ENCODE measurements at places on chromosomes 16 and 17. TPM values are rescaled to one million over a fixed set of nuclear protein-coding genes. Genes with fewer than 3 reads are reported as not detected.
A peak's percentile ranks its signal among the peaks of the same experiment; 100 is the strongest.

The DHRS7C gene
- total RNA-seq: not detected

The GAST gene
- total RNA-seq: not detected

The GUCY2D gene
- total RNA-seq: 0.32 TPM

The HSD17B1 gene
- 0.72 TPM for total RNA-seq

The CLEC3A gene
- not detected for total RNA-seq

The SPATA22 gene
- total RNA-seq: not detected

The CETP gene
- total RNA-seq: 0.28 TPM

The PRSS36 gene
- 0.63 TPM for total RNA-seq

The PPP1R27 gene
- total RNA-seq: not detected

The GSDMA gene
- 0.73 TPM for total RNA-seq

- no peak for DNase-seq
Measured at GRCh38 chr17:77496831-77497577, 356.2 kb downstream of the SEC14L1 start.

DNA sequence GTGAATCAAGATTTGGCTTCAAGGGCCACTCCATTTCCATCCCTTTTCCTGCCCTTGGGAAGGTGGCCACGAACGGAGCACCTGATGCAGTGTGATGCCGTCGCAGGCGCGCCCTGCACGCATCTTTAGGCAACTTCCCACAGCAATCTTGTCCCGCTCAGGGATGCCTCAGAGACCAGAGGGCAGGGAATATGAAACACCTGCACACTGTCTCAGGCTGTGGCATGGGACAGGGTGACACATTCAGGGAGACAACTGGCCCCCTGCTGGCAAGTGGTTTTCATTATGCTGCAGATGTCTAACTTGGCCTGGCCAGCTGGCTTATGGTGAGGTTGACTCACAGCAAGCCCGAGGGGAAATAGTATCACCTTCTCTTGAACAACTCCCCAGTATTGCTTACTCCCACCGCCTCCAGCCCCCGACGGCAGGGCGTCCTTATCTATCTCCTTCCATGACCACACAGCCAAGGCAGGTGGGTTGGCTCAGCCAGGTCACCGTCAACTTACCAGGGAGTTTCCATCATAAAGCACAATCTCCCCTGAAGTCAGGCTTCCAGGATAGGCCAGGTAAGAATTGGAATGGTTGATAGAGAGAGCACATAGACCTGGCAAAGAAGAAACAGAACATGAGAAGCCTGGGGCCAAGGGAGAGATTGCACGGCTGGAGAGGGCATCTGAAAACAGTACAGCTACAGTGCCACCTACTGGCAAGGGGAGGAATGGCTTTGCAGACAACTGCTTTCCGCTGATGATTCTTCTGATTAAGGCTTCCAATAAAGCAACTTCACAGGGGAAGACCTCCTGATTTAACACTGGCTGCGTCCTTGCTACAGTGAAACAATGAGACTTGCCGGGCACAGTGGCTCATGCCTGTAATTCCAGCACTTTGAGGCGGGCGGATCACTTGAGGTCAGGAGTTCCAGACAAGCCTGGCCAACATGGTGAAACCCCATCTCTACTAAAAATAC lies 21.1 kb downstream of the WIPI1 start:
- peak; percentile 59 for DNase-seq

GRCh38 chr17:73170324-73170723 lies 5.5 kb downstream of the SSTR2 start:
- DNase-seq: no peak

GRCh38 chr16:74591876-74592650 lies 14.9 kb downstream of the GLG1 start:
- no peak for DNase-seq

- DNase-seq: no peak
Measured at GRCh38 chr17:77404812-77405581, 264.2 kb downstream of the SEC14L1 start.

- no peak for DNase-seq
Measured at GRCh38 chr17:5707482-5707881, 123.2 kb upstream of the NLRP1 start.

GRCh38 chr16:48537275-48537674 lies 72.7 kb downstream of the N4BP1 start:
- peak; percentile 29 for DNase-seq

- DNase-seq: no peak
Measured at GRCh38 chr17:512926-513325, 160.3 kb upstream of the RPH3AL start.

- DNase-seq: no peak
Measured at GRCh38 chr16:70805787-70806186, 4.8 kb upstream of the VAC14 start.

- DNase-seq: no peak
Measured at GRCh38 chr16:500709-501108, 26.8 kb upstream of the CAPN15 start.

DNA sequence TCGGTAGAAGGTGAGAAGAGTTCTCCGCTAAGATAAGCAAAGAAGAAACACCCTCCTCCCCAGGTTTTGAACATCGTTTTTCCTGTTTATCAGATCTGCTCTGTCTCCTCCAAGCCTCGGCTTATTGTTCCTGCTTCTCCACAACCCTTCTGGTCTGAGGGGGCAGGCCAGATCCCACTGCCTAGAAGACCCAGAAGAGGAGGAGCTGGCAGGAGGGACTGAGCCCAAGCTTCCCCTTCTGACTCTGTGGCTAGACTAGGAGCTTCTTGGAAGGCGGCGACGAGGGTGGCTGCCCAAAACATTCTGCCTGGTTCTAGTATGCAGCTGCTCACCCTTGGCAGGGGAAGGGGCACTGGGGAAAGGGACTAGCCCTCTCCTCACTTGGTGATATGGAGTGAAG lies 5.2 kb upstream of the HOXB5 start:
- DNase-seq: no peak

- DNase-seq: no peak
Measured at GRCh38 chr16:68332411-68333121, 21.7 kb downstream of the PRMT7 start.

GRCh38 chr17:71681427-71682173 lies 439.2 kb upstream of the SOX9 start:
- no peak for DNase-seq

- DNase-seq: no peak
Measured at GRCh38 chr16:23500212-23500861, 10.0 kb downstream of the GGA2 start.

- no peak for DNase-seq
Measured at GRCh38 chr16:9027070-9027799, 63.5 kb upstream of the USP7 start.

DNA sequence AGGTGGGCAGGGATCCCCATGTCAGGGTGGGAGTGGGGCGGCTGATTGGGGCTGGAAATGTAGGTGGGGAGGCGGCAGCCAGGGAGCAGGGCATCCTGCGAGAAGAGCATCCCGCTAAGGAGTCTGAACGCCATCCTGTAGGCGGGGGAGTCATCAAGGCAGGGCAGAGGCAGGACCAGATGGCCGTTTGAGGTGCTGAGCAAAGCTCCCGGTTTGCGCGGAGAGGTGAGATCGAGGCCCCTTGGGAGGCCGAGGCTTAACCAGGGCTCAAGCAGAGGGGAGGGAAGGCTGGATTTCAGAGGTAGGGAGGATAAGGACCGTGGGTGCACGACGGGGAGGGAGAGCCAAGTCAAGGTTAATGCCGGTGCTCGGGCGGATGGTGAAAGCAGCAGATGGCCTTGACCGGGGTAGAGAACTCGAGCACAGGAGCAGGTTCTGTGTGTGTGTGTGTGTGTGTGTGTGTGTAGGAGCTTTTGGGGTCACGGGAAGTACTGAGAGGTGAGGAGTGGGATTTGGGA lies 472 bp upstream of the NME2 start:
- DNase-seq: no peak

DNA sequence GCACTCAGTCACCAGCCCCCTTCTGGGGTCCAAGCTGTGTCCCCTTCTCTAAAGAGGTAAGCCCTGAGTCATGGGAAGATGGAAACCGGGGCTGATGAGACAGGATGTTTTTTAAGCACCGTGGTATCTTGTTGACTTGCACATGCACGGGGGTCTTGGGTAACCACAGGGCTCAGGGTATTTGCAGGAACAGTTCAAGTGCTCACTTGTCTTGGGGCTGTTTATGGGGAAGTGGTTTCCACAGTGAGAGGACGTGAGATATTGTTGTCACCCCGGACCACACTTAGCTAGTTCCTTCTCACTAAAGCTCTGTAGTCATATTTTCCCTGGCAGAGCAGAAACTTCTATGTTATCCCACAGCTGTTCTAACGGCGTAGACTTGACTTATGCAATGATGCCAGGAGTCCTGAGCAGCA lies 7.7 kb downstream of the CCL3L1 start:
- no peak for DNase-seq

DNA sequence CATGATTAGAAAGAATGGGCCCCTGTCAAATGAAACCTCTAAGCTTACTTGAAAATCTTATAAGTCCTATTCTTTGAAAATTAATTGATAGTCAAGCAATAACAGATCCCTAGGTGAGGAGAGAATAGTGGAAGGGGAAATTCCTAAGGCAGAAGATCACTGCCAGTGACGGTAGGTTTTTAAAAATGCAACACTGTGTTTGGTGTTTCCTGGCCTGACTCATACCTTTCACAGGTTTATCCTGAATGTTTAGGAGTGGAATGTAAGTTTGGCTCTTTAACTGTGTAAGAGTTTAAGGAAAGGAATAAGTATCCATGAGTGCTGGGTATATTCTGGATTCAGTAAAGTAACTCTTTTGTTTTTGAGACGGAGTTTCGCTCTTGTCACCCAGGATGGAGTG lies 23.8 kb downstream of the HAPSTR1 start:
- no peak for DNase-seq

DNA sequence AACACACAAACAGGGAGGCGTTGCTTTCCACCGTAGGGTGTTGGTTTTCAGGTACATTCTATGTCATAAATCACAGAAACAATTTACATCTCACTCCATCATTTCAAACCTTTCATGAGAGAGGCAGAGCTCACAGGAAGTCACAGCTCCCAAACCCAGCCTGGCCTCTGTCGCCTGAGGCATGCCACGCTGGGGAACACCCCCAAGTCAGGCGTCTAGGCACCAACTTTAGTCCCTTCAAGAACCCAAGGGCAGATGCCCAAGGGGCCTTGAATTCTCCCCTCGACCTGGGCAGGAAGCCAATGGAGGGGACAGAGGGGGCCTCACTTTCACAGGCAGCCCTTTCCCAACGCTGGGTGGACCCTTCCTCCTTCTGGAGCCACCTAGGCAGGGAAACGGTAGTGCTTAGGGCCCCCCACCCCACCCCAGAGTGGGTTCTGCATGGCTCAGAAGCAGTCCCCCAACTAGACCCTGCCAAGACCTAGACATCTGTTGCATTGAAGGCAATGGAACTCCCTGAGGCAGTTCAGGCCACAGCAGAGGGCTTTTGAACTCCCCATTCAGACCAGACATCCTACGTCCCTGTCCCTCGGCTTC lies 10.6 kb downstream of the TBX4 start:
- DNase-seq: peak; percentile 28
